Astrocyte of the hippocampus (primary cell): ENCODE measurements at places on chromosomes 11 and 22.
A peak's percentile ranks its signal among the peaks of the same experiment; 100 is the strongest.

DNA sequence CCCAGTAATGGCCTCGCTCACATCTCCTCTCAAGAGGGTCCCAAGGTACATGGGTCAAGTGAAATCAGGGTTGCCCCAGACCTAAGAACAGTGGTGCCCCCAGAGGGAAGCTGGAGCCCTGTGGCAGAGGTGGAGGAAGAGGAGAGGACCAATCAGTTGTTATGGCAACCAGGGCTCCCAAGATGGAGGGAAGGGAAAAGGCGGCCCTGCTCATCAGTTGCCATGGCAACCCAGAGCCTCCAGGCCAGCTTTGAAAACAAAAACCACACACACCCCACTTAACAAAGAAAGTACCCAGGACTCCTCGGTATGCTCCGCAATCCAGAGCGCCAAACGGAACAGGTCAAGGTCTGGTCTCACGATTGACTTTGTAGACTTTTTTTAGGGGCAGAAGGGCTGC lies 53.5 kb upstream of the SLC35C1 start:
- DNase-seq = peak; percentile 9

- DNase-seq = no peak
These were observed 804.3 kb downstream of the OPCML start for GRCh38 chr11:132728026-132728425.

GRCh38 chr11:11366793-11367192 lies 13.7 kb upstream of the CSNK2A3 start:
- peak; percentile 28 for DNase-seq

DNA sequence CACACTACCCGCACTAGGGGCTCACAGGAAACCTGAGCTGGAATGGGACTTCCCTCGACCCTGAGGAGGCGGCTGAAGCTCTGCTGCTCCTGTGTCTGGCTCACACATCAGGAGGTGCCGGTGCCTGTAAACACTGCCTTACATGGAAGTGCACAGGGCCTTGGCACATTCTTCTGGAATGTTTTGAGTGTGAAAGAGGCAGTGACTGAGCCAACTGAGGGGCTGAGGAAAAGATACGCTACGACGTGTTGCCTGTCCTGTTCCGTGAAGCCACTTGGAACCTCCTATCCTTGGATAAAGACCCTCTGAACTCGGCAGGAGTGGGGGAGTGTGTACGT lies 10.5 kb downstream of the TXN2 start:
- DNase-seq = peak; percentile 31

- peak; percentile 77 for DNase-seq
These were observed 41.7 kb upstream of the AQP11 start for GRCh38 chr11:77547863-77548551.

GRCh38 chr11:45045683-45046471 lies 95.2 kb upstream of the TP53I11 start:
- DNase-seq = peak; percentile 15

- DNase-seq = no peak
These were observed 60.2 kb upstream of the LRRC4C start for GRCh38 chr11:41519696-41520095.

GRCh38 chr11:28086569-28086968 lies 21.4 kb downstream of the KIF18A start:
- DNase-seq = no peak

DNA sequence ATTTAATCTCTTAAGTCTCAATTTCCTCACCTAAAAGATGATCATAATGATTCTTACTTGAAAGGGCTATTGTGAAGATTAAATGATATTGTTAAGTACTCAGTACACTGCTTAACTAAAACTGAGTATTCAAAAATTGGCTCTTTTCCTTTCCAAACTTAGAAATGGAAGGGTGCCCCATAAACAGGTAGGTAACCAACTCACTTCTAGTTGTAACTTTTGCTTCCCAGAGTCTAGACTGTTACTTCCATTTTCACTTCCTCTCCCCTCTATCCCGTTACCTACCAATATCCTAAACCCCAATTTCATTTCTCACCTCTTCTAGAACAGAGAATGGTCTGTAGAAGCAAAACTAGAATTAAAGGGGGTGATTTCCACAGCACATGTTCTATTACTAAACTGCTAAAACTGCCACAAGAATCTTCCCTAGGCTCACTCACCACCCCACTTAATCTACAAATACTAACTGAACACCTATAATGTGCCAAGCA lies 50.0 kb downstream of the RRAS2 start:
- no peak for DNase-seq

- DNase-seq = no peak
These were observed 1.5 kb downstream of the PANX2 start for GRCh38 chr22:50171965-50172421.

- peak; percentile 11 for DNase-seq
These were observed at the start of gene POU2AF3 for GRCh38 chr11:111298413-111299100. TSS of gene POU2AF3 (plus strand) at chr11:111298546. CDS start at chr11:111298582, 36 bp downstream.

DNA sequence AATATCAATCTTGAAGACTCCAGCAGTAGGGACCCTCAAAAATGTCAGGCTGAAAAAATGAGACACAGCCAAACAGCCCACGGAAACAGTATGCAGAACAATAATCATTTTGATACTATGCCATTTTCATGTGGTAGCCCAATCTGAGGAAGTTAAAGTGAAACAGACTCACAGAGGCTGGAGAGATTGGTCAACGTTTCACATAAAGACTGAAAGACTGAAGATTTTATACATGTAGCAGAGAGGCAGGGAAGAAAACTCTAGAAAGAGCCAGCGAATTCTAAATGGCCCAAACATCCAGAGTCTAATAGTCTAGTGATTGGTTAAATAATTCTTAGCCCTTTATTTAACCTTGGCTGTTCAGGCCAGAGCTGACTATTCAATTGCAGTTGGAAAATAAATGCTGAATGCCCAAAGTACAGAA lies 49.4 kb downstream of the MAML2 start:
- no peak for DNase-seq

- no peak for DNase-seq
These were observed 475.1 kb upstream of the CNTN5 start for GRCh38 chr11:98545544-98546175.
